ENCODE measurements at places on chromosomes 12 and 14.

DNA sequence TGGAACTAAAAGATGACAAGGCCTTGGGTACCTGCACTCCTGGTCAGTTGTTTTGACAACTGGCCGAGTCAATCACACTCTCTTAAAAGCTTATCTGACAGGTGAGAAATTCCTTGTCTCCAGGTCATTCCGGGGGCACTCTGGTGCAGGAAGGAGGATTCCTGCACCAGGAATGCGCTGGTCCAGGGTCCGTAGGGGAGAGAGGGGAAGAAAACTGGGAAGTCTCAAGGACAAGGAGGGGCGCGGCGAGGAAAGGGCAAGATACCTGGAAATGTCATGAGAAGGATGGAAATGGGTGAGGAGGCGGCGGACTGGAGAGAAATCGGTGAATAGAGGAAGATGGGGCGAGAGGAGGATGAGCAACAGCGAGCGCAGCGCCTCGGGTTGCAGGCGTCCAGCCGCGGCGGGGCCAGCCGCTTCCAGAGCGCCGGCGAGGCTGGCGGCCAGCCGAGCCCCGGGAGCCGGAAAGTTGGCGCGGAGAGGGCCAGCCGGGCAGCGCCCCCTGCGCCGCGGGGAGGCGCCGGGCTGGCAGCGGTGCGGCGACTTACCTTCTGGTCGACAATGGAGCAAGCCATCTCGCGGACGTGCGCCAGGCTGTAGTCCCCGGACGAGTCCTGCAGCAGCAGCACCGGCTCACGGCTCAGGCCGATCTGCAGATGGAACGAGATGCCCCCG lies 809 bp downstream of the PRKD1 start:
- peak; percentile 75 for DNase-seq

DNA sequence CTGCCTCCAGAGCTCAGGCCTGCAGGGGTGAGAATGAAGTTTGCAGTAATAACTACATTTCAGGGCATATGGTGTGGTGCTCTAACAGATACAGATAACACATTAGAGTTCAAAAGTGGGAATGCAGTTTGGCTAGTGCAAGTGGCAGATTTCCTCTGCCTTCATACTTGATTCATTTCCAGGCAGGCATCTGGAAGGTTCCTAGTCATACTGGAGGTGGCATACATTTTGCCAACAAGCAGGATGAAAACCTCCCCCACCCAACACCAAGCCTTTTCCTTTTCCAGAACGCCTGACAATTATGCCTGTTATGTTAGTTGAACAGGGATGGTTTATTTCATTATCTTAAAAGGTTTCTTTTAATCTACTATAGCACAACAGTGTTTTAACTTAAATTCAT lies 24.3 kb downstream of the VTI1B start:
- peak; percentile 28 for DNase-seq

DNA sequence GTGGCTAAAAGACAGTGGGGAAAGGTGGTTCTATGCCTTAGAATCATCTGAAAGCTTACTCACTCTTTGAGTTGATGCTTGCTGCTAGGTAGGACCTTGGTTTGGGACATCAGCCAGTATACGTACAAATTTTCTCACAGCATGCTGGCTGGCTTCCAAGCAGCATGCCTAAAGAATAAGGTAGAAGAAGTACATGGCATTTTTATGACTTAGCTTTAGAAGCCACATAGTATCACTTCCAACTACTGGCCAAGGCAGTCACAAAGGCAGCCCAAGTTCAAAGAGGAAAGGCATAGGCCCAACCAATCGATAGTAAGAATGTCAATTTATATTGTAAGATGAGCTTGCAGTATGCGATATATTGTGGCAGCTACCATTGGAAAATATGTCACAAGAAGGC lies 284.2 kb upstream of the CAND1 start:
- no peak for DNase-seq

DNA sequence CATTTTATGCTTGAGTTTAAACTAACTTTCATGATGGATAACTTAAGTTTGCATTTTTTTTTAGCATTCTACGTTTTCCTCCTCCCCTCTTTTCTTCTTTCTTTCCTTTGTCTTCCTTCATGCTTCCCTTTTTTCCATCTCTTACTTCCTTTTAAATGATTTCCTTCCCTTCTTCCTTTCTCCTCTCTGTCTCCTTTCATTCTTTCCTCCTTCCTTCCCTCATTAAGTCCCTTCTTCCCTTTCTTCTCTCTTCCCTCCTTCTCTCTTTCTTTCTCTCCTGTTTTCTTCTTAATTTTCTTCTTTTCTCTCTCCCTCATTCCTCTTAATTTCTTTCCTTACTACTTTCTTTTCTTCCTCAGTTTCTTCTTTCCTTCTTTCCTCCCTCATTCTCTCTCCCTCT lies 376.0 kb downstream of the LRIG3 start:
- DNase-seq = no peak

DNA sequence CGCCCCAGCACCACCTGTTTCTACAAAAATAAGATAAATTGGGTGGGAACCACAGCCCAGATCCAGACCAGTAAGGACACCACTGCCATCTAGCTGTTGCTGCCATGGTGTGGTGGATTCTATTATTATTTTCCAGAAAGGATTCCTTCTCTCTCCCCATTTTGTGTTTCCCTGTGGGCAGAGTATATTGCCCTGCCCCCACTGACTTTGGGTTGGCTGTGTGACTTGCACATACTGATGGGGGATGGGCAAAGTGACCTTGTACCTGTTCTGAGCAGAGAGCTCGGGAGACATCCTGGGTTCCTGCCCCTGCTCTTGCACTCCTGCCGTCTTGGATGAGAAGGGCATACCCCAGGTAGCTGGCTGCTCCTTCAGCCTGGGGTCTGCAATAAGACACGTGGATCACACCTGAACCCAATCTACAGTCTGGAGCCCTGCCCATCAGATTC lies 24.3 kb downstream of the MOAP1 start:
- DNase-seq = peak; percentile 38

DNA sequence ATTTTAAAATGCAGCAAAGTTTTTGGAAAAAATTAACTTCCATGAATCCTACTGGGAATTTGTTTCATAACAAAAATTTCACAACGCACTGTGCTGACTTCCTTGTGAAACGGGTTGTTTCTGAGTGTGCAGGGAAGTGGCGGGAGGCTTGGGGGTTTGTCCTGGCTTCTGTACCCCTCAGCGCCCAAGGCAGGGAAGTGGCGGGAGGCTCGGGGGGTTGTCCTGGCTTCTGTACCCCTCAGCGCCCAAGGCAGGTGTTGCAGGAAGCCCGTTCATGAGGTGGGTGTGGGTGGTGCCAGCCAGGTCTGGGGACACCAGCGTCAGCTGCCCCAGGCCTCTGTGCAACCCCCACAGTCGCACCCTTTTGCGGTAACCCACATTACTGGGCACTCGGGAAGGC lies 25.1 kb downstream of the ADGRD1 start:
- no peak for DNase-seq

DNA sequence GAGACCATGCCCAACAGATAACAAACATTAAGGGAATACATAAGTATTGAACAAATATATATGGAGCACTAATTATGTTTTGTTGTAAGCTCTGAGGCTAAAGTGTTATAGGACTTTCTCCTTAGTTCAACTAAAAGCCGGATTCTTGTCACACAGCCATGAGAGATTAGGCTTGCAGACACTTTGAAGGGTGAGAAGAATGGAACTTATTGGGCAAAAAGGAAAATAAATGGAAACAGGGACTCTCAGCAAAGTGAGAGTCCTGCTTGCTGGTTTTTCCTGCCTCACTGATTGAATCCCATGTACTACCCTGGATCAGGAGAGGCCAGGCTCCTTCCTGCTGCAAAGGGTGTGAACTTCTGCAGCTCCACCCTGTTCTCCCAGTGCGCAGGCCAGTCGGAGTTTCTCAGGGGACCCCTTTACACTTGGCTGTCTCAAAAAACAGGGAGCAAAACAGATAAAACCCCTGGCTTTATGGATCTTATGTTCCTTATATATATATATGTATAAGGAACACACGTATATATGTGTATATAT lies 77.1 kb upstream of the FUT8 start:
- no peak for DNase-seq

DNA sequence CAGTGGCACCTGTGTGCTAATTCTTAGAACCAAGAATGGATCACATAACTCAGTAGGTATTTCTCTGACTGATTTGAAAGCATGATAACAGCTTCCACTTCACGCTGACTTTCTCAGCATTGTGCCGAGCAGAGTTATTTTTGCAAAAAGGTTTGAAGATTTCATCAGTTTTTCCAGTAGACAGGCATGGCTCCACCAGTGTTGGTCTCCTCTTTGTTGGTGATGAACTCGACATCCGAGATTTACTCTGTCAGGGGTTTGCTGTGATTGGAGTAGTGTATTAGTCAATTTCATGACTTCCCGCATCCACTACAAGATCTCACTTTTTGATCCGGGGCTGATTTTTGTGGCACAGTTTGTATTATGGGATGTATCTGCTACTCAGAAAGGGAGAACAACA lies 85.3 kb downstream of the PRKCH start:
- DNase-seq = no peak

DNA sequence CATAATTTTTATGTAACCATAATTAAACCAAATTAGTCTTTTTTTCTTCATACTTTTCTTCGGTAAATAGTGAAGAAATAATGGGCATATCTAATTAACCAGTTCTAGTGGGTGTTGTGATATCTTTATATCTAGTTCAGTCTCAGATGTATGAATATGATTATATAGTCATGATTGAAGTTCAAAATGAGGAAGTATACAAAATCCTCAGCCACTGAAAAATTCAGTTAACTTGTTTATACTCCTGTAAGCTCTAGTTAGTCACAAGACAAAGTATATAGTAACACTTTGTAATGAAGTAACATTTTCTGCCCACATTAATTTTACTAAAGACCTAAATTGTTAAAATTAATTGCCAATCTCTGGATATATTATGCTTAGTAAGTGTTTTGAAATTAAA lies 46.5 kb downstream of the CAND1 start:
- no peak for DNase-seq

- no peak for DNase-seq
Observed at GRCh38 chr14:86756521-86757190, 1226.7 kb downstream of the FLRT2 start.

- no peak for DNase-seq
Observed at GRCh38 chr14:67957946-67958345, 138.4 kb downstream of the RAD51B start.

- DNase-seq = peak; percentile 75
Observed at GRCh38 chr12:93415723-93416464, 25.9 kb downstream of the UBE2N start.

DNA sequence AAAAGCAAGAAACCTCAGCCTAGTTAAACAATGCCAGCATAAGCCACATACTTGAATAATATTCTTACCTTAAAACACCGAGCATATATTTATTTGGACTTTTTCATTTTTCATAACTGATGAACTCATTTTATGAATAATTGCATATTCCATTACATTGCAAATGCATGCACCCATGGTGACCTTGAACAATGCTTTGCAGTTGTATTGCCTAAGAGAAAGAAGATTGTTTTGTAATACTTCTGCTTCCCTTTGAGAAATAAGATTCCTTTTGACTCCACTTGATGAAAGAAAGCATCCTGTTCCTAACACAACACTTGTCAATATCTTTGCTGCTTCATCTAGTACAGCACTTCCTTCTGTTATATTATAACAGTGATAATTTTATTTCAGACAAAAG lies 1182.2 kb downstream of the FLRT2 start:
- DNase-seq = no peak

DNA sequence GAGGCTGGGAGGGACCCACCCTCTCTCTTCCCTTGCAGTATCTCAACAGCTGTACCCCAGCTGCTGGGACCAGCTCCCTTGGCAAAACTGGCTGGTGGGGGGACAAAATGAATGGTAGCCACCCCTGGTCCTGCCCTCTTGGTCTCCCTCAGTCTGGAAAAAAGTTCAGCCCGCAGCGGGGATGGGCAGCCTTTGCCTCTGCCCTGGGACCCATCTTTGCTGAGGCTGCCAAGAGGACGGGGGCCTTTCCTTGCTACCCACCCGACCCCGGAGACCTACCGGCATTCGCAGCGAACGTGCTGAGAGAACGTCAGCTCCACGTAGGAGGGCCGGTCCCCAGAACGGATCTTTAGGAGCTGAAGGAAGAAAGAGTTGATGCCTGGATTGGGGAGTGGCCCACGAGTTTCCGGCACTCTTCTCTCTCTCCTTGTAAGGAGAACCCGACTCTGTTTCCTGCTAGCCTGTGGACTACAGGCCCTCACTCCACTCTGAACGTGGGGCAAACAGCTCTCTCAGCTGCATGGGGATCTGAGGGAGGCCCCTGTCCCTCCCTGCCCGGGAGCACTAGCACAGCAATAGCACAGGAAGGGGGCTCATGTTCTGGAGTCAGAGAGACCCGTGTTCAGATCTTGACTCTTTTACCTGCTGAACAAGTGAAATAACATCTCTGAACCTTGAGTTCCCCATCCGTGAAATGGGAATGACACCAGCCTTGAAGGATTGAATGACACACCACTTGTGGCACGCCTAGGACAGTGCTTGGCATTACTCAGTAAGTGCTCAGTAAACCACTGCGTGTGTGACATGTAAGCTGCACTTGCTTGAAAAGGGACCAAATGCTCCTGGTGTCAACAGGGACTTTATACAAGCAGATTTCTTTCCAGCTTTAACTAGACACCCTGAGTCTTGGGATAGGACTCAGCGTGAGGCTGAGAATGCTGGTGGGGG lies 6.9 kb downstream of the PGF start:
- no peak for DNase-seq

DNA sequence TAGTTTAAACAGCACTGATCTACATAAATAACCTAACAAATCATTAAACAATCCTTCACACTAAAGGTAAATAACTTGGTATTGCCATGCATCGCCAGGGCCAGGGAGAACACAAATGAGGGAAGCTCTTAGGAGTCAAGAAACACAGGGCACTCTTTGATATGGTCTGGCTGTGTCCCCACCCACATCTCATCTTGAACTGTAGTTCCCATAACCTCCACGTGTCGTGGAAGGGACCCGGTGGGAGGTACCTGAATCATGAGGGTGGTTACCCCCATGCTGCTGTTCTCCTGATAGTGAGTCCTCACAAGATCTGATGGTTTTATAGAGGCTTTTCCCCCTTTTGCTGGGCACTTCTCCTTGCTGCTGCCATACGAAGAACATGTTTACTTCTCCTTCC lies 17.3 kb downstream of the TMEM132D start:
- no peak for DNase-seq

DNA sequence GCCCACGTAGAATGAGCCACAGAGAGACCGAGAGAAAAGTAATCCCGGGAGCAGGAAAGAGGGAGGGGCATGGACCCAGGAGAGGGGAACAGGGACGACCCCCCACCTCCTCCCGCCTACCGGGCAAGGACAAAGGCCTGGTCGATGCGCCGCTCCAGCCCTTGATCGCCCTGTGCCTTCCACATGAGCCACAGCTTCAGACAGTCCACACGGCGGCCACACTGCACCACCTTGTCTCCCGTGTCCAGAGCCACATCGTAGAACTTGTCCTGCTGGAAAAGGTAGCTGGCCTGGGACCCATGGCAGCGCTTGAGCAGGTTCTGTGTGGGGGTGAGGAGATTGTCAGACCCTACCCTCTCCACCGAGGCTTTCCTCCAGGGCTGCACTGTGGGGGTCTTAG lies 20.5 kb upstream of the ZNF740 start:
- no peak for DNase-seq

DNA sequence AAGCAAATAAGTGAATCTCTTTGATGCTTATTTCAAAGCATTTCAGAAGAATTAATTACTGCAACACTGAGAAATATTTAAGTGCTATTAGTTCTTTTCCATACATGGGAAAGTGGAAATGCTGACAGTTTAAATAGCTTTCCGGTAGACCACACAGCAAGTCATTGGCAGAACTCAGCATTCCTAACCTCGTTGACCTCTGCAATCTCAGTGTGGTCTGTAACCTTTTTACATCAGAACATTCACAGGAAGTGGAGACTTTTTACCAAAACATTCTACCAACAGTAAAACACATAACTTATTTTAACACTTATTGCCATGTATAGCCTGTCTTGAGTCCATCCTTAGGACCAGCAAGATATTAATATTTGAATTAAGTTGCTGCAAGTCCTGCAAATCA lies 249.5 kb upstream of the DCN start:
- DNase-seq = no peak

GRCh38 chr12:130775953-130776856 lies 60.1 kb upstream of the RIMBP2 start:
- peak; percentile 94 for DNase-seq

All from GM23248 (cell line).